ENCODE measurements at places on chromosomes 7 and 10. TPM values are rescaled to one million over a fixed set of nuclear protein-coding genes. Genes with fewer than 3 reads are reported as not detected.
A peak's percentile ranks its signal among the peaks of the same experiment; 100 is the strongest.

SHTN1 gene
- 0.28 TPM for total RNA-seq

- ATAC-seq: no peak
These were observed 178.3 kb upstream of the ZMIZ1 start for GRCh38 chr10:78890506-78890905.

GRCh38 chr10:80619036-80619435, 81.3 kb downstream of the SH2D4B start:
- ATAC-seq: no peak

DNA sequence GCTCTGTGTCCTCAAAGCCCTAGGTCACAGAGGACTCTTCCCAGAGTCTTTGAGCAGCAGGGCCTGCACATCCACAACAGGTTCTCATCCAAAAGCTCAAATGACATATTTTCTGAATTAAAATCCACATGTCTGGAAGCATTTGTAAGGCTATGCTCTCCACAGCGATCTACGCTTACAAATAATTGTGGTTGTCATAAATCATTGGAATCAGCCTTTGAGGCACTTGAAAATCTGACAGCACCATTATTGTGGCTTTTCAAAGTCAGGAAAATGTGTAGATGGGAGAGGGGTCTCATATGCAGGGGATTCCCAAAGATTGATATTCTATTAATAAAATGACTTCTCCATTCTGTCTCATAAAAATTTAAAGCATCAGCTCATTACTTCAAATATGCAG, 16.3 kb downstream of the GPR26 start:
- ATAC-seq: no peak

GRCh38 chr10:34666008-34666704, 148.9 kb downstream of the PARD3 start:
- ATAC-seq: no peak

DNA sequence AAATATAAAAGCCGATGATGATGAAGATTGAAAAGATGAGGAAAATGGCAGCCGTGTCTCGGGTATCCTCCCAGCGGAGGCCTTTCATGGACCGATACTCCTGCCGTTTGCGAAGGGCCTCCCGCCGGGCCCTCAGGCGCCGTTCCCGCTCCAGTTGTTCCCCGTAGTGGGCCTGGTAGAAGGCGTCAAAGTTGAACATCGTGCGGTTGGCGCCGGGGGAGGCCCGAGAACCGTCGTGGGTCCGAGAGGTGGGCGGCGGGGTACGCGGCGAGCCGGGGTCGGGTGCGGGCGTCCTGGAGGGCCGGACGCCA, 553 bp downstream of the DNAJC30 start:
- ATAC-seq: no peak

DNA sequence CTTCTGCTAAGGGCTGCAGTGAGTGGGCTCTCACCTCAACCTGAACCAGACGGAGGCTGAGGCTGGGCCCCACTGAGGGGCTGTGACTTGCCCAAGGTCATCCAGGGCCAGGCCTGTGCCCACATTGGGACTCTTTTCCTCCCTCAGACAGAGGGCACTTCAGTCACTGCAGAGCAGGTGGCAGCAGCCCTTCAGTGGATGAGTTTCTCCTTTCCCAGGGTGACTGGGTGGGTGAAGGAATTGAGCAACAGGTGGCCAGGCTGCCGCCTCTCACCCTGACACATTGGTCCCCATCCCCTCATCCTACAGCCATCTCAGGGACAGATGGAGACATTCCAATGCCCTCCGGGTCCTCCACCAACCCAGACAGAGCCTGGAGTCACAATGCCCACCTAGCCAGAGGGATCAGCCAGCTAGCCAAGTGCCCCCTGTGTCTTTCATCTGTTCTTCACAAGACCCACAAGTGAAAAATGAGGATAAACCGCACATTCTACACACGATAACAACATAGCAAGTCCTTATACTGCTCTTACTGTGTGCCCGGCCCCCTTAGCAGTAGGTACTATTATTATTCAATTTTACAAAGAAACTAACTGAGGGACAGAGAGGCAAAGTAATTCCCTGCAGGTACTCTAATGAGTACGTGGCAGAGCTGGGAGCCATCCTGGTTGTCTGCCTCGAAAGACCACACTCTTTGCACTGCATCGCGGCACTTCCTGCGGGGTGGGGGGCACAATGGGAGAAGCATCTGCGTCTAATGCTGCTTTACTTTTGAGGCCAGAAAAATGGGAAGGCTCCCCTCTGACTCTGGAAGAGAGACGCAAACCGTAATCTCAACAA, 1.7 kb upstream of the SLC18A3 start:
- no peak for ATAC-seq

- no peak for ATAC-seq
These were observed 1325.5 kb downstream of the REEP3 start for GRCh38 chr10:64846700-64847099.

- ATAC-seq: no peak
These were observed 8.3 kb downstream of the CALD1 start for GRCh38 chr7:134787720-134788119.

DNA sequence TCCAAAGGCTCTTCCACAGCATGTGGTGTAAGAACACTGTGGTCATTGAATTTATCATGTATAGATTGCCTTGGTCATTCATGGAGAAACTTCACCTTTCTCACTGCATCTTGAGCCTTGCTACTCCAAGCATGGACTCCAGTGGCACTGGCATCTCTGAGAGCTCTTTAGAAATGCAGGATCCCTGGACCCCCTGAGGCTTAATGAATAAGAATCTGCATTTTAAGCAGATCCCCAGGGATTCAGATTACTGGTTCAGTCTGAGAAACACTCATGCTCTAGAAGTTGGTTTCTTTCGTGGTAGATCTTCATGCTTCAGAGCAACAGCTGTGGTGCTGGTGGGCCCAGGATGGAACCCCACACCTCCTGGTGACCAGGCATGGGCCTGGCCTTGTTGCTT, 63.2 kb downstream of the CFAP58 start:
- no peak for ATAC-seq

ANKRD30A gene
- not detected for total RNA-seq

- ATAC-seq: no peak
These were observed 36.0 kb downstream of the MKLN1 start for GRCh38 chr7:131363719-131364118.

ACTL6B gene
- total RNA-seq: not detected

CYP3A4 gene
- not detected for total RNA-seq

- ATAC-seq: no peak
These were observed 10.4 kb downstream of the PDZD7 start for GRCh38 chr10:101020427-101021075.

DNA sequence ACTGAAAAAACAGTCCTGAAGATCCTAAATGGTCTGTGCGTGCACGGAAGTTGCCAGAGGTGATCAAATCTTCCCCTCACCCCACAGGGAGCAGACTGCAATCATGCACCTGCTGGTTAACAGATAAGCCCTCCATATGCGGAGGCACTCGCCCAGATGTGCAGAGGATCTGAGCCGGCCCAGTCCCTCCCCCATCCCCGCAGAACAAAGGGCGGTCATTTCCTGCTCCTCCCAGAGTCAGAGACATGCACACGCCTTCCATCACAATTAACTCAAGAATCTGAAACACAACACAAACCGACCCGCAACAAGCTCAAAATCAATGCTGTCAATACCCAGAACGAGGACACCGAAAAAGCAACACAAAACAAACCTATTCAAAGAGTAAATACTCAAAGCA, 24.2 kb downstream of the CRTAC1 start:
- ATAC-seq: no peak

GRCh38 chr7:107628461-107629064, 32.1 kb upstream of the SLC26A4 start:
- ATAC-seq: no peak

FAM131B gene
- 0.85 TPM for total RNA-seq

DNA sequence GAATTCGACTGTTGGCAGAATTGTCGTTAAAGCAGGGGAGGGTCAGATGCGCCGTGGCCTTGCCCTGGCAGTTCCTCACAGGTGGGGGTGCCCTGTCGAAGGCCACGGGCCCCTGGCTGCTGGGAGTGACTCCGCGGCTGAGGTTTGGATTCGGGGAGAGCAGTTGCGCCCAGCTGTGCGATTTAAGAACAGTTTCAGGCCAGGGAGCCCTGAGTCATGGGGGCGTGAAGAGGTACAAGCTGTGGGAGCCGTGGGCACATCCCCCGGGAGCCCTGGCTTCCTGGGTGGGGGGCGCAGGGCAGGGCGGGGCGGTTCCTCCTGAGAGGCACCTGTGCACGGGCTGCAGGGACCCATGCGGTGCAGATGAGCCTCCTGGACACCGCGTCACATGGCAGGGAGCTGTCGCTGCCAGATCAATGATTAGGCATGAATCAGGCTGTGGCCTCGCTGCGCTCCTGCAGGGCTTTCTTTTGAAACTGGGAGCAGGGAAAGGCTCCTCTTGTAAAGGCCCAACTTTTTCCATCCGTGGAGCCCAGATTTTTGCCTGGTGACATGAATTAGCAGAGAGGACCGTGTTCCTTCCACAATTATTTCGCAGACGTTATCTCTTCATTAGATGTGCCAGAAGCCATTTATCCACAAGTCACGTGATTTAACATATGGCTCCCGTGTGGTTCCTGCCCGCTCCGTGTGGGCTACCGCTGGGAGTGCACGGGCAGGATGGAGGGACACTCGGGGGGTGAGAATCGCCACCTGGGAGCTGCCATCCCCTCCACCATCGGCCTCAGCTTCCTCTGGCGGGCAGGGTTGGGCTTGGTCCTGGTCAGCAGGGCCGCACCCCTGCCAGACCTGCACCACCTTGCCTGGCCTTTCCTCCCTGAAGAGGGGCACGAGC, 918 bp downstream of the PWWP2B start:
- peak; percentile 55 for ATAC-seq

TMEM225B gene
- 0.86 TPM for total RNA-seq

DNA sequence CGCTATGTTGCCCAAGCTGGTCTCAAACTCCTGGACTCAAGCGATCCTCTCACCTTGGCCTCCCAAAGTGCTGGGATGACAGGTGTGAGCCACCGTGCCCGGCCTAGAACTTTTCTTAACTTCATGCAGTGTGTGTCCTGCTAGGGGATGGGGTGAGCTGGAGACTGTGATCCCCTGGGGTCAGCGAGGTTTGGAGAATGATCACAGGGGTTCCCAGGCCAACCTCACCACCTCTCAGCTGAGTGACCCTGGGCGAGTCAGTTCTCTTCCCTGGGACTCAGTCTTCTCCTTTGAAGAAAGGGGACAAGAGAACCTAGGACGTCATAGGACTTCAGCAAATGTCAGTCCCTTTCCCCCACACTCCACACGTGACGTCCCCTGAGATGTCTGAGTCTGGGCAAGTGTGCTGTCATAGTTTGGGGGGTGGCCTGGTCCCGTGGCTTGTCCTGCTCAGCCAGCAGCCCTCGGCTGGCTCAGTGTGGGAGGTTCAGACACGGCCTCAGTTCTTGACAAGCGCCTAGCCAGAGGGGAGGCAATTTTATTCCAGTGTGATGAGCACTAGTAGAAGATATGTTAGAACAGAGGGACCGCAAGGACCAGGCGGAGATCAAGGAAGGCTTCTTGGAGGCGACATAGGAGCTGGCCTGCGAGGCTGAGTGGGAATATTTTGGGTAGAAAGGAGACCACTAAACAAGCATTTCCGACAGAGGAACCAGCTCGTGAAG, 43.3 kb upstream of the ELN start:
- ATAC-seq: no peak

GRCh38 chr7:26151650-26151952, 397 bp upstream of the NFE2L3 start:
- ATAC-seq: no peak

DNA sequence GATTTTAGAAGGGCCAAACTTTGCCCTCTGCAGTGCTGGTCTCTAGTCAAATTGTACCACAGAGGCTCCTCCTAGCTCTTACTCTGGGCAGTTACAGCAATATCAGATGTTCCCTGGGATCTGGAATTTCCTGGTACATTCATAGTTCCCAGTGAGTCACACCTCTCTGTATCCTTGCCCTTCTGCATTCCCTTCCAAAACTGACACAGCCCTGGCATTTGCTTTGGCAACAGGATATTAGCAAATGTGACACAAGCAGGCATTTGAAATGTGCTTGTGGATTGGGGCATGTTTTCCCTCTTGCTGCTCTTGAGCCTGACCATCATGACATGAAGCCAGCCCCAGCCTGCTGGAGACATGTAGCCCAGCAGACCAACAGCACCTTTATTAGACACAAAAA, 284.7 kb upstream of the AKR1E2 start:
- ATAC-seq: no peak

DNA sequence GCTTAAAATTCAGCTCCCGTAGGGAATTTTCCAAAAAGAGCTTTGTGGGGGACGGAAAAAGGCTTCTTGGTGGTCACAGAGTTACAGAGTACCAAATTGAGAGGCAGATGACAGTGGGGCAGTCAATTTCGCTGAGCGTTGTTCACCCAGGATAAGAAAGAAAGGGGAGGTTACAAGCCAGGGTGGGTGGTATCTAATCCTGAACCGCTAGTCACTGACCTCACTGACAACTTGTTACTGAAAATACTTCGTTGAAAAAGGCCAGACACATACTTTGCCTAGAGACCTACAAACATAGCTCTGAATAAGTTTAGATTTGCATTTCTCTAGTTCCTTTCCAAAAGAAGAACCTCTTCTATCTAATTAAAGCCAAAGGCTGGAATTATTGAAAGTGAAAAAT, at the start of gene CTNNA3:
CTNNA3 (minus strand) TSS at position 167 of the 400 bp plus-strand sequence.
- no peak for ATAC-seq

POLR2J2 gene
- 34.1 TPM for total RNA-seq

DNA sequence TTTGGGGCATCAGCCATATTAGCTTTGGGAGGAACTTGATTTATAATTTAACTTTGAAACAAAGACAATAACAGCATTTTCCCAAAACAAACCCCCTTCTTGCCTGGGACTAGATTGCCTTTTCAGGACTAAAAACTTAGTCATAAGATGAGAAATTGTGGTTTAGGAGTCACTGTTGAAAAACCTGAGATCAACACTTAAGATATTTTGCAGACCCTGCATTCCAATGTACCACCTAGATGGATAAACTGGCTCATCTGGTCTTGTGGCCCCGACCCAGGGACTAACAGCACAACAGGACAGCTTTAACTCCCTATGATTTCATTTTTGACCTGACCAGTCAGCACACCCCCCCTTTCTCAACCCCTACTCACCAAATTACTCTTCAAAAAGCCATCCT, 1165.4 kb downstream of the XPNPEP1 start:
- ATAC-seq: no peak

DNA sequence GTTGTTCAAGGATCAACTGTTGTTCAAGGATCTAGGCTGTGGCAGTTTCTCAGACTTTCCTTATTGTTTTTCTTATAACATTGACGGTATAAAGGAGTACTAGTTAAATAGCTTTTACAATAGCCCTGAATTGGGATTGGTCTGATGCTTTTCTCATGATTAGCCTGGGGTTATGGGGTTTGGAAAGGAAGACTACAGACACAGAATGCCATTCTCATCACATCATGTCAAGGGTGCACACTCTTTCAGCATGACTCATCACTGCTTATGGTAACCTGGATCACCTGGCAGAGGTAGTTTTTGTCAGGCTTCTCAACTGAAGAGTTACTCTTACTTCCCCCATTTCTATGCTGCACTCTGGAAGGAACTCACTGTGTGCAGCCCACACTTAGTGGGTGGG, 194.2 kb upstream of the NPSR1 start:
- ATAC-seq: no peak

GRCh38 chr10:86017841-86018734, 348.5 kb downstream of the GRID1 start:
- ATAC-seq: no peak

GRCh38 chr10:77393821-77394501, 243.6 kb downstream of the KCNMA1 start:
- no peak for ATAC-seq

Data from activated T-helper 17 cell treated with anti-CD3 and anti-CD28 coated beads, Interleukin-2, amount 50 U/mL, for 72 hours (primary cell).